ENCODE measurements at places on chromosomes 5 and 9.

DNA sequence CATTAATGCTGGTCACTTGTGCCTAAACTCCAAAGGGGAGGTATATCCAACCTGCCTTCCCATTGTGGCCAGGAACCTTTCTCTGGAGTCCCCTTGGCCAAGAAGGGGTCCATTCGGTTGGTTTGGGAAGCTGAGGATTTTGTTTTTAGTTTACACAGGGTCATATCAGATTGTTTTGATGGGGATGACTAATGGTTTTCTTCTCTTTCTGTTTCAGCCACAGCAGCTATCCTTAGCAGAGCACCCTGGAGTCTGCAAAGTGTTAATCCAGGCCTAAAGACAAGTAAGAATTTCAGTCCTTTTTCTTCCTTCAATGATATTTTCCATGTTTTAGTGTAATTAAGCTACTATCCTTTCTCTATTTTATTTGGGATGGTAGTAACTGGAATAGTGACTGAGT, 127.8 kb upstream of the CCDC152 start:
- DNase-seq, result no peak

- no peak for DNase-seq
Observed at GRCh38 chr9:37925006-37925405, 21.1 kb upstream of the SLC25A51 start.

GRCh38 chr5:73365990-73366667, 82.4 kb downstream of the FOXD1 start:
- no peak for DNase-seq

DNA sequence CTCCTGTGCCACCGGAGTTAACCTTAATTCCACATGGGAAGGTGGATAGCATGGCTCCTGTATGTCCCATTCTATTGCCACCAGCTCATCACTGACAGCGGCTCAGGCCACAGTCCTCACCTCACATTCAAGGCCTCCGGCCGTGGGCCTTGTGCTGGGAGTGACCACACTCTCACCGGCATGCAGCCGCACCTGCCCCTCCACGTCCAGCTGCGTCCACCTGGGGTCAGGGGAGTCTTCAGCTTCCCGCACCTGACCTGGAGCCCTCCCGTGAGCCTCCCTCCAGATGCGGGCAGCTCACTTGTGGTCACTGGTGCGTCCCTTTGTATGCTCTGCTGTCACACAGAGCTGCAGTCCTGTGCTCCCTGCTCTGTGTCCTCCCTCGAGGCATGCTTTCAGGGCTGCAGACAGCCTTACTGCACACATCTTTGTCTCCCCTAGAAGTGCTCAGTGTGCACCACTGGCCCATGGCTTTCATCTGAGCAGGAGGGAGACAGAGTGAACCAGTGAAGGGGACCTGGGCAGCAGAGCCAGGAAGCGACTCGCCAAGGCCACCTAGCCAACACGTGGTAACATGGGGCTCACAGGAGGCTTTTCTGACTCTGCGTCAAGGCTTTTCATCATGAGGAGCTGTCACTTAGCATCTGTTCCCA, 210.1 kb downstream of the ERCC6L2 start:
- DNase-seq, result no peak

DNA sequence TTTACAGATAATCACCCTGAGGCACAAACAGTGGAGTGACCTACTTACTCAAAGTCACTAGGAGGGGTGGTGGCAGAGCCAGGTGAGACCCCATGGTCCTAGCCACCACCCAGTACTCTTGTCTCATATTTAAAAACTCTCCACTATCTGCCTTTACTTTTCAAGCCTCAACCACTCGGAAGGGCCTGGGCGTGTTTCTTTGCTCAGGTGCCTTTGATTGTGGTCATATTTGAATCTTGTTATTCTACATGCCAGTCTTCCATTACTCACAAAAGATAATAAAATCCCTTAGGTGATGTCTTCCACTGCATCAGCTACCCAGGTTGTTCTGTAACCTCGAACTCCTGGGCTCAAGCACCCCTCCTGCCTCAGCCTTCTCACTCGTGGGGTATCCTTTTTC, 20.7 kb upstream of the TRIM36 start:
- no peak for DNase-seq

DNA sequence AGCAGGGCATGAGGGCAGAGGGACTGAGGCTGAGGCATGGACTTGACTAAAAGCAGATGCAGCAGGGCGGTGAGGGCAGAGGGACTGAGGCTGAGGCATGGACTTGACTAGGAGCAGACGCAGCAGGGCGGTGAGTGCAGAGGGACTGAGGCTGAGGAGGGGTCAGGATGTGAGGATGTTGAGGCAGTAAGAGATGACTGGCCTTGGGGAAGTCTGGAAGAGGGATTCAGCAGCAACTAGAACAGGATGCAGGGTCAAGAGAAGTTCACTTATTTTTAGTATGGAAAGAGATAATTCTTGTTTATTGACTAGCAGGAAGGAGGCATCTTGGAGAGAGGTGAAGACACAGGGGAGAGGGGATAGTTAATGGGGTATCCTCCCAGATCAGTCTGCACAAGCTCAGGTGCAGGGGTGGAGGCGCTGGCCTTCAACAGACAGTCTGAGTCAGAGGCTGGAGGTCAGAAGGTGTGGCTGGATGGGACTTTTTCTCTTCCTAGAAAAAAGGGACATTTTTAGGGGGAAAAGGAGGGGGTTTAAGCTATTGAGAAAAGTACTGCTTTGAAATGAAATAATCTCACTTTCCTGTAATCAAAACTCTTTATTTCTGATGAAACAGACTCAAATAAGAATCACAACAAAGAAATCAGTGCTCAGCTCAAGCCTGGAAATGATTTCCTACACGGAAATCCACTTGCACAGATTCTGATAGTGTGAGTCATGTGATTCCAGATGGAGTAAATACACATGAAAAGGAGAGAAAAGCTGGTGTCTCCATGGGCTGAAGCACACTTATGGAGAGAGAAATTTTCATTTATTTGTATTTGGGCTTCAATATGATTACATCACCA, 130.9 kb downstream of the PALM2AKAP2 start:
- peak; percentile 58 for DNase-seq

DNA sequence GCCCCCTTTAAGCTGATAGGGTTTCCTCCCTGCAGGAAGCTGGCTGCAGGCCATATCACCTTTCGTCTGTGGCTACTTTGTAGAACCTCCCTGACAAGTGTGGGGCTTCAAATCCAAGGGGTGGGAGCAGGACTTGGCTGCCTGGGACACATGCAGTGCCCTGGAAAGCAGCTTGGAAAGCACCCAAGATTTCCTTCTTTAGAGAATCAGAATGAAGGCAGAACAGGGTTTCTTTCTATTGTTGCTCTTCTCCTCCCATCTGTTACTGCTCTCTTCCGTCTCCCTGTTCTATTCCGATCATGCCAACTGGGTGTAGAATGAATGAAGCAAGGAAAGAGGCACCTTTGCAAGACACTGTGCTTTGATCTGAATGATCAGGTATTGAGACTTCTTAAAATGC, 282.2 kb downstream of the MED10 start:
- DNase-seq, result no peak

- DNase-seq, result no peak
Observed at GRCh38 chr9:93129286-93129685, 4.8 kb downstream of the NINJ1 start.

DNA sequence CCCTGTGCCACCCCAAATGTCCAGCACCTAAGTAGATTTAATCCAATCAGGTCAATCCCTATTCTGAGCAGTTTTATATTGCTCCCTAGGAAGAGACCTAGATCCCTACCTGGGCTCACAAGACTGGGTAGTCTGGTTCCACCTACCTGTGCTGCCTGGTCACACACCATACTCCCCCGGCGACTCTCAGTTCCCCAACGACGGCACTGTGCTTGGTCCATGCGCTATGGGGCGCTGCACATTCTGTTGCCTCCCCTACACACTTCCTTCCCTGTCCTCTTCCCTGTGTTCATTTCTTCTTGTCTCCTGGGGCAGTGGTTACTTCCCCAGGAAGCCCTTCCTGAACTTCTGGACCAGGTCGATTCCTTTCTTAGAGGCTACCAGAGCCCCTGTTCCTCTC, 109.9 kb upstream of the IL12B start:
- no peak for DNase-seq

DNA sequence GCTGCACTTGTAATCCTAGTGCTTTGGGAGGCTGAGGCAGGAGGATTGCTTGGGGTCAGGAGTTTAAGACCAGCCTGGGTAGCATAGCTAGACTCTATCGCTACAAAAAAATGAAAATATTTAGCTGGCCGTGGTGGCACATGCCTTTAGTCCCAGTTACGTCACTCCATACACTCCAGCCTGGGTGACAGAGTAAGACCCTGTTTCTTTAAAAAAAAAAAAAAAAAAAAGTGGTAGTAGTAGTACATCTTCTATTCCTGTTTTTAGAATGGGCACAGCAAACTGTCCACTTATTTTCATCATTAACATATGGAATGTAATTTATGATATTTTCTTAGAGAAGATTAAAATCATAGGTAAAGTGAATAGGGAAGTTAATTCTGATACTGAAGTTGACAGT, 48.2 kb downstream of the TRIO start:
- DNase-seq, result no peak

DNA sequence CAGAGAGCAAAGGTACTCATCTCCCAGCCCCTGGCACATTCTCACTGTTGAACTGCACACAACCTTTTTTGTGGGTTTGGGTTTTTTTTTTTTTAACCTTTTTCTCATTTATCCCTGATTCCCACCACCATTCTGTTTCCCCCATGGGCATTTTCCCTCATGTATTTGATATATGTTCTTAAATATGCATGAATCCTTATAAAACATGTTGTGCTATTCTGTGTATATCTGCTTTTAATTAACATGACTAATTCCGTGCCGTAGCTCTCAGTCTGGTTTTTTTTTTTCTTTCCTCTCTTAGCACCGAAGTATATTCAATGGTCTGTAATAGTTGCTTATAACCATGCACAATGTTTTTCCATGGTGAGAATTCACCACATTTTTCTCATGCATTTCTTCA, 204.5 kb downstream of the RGS3 start:
- DNase-seq, result no peak

GRCh38 chr9:113650207-113651131, 186.9 kb downstream of the RGS3 start:
- peak; percentile 59 for DNase-seq

GRCh38 chr9:100324594-100325200, 28.0 kb downstream of the TEX10 start:
- DNase-seq, result no peak

- DNase-seq, result no peak
Observed at GRCh38 chr5:34535944-34536623, 120.0 kb upstream of the RAI14 start.

DNA sequence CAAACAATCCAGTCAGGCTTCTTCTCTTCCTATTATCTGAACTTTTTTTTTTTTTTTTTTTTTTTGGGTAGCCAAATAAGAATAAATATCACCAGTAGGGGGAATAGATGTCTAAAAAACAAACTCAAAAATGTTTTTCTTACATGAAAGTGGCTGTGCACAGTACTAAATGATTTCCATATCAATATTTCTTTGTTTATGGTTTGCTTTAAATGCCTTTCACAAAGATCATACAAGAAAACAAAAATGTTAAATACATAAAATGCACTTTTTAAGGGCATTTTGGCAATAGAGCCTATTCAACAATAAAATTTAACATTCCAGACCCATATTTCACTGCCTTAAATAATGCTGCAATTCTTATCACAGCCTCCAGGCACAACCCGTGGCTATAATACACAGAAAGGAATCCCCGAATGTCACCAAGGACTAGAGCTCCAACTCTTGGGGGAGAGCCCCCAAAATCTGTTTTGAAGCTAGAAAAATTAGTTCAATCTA, 91.1 kb upstream of the TBCA start:
- no peak for DNase-seq

DNA sequence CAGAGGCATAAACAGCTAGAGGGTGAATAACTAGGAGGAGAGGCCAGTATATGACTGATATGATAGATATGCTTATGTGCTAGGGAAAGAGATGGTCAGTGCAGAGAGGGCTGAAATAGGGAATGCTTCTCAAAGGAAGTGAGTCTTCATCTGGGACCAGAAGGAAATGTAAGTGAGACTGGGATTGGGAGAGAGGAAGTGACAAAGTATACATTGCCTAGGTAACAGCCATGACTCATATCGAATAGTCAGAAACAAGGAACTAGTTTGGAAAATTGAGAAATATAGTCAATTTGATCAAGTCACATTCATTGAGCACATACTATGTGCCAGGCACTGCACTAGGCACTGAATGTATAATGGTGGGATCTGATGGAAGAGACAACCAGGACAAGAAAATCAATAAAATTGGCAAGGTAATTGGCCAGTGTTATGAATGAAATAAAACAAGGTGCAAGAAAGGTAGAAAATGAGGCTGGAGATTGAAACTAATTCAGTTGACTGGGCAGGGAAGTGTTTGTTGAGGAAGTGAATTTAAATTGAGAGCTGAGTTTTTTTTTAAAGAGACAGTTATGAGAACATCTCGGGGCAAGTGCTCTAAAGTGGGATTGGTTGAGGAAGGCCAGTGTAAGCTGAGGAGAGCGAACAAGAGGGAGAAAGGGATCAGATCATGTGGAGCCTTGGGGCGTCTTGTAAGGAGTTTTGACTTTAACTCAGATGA, 4.3 kb downstream of the ERAP2 start:
- peak; percentile 84 for DNase-seq

GRCh38 chr5:133687212-133688061, 75.1 kb upstream of the FSTL4 start:
- DNase-seq, result peak; percentile 62

- peak; percentile 96 for DNase-seq
Observed at GRCh38 chr5:72319976-72320752, at the start of the genes MRPS27 and PTCD2. Gene MRPS27 (minus strand): TSS chr5:72320240. CDS start chr5:72320221, 19 bp downstream. Gene PTCD2 (plus strand): TSS chr5:72320373. CDS start chr5:72320383, 10 bp downstream.

- DNase-seq, result no peak
Observed at GRCh38 chr9:126043681-126044080, 282.9 kb upstream of the MVB12B start.

- no peak for DNase-seq
Observed at GRCh38 chr5:151926188-151926587, 1.5 kb upstream of the GLRA1 start.

- DNase-seq, result no peak
Observed at GRCh38 chr9:34994260-34994899, 4.8 kb downstream of the DNAJB5 start.

DNA sequence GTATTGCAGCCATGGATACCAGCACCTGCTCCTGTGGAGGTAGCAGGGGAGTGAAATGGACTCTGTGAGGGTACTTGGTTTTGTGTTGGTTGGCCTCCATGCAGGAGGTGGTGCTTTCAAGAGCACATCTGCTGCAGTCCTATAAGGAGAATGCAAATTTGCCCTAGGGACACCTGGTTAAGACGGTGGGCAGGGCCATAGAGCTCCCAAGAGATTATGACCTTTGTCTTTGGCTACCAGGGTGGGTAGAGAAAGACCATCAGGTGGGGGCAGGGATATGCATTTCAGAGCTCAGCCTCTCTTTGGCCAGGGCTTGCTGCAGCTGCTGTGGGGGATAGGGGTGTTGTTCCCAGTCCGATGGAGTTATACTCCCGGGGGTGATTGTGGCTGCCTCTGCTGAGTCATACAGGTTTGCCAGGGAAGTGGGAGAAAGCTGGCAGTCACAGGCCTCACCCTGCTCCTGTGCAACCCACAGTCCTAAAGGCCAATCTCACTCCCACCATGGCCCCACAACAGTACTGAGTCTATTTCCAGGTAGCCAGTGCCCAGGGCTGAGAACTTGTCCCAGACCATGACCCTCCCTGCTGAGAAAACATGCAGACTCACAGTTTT, 14.0 kb upstream of the PDLIM4 start:
- DNase-seq, result peak; percentile 18

- DNase-seq, result no peak
Observed at GRCh38 chr9:119839888-119840287, 470.7 kb upstream of the BRINP1 start.
